ENCODE measurements at places on chromosomes 2 and 18.

GRCh38 chr2:113138428-113139322 lies 11.3 kb downstream of the IL1RN start:
- peak; percentile 75 for DNase-seq

GRCh38 chr2:206980413-206980812 lies 41.1 kb downstream of the CPO start:
- DNase-seq, result no peak

GRCh38 chr2:9693196-9693491 lies 62.3 kb upstream of the YWHAQ start:
- peak; percentile 27 for DNase-seq

- DNase-seq, result no peak
Measured at GRCh38 chr18:51135795-51136194, 61.7 kb downstream of the MEX3C start.

GRCh38 chr2:177282787-177283572 lies 18.5 kb upstream of the NFE2L2 start:
- DNase-seq, result no peak

DNA sequence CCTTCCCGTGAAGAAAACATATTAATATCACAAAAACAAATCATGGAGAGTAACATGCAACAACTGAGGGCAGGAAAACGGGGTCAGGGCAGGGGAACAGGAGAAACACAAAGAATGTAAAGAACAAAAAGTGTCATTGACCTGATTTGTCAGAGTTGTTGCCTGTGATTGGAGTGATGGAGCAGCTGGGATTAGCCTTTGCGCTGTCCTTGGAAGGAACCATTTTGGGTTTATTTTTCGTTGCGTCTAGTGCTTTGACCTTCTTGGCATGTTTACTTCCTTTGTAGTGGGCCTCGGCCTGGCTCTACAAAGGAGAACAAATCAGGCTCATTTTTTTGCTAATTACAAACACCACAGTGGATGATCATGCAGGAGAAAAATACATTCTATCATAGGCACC lies 218.5 kb upstream of the SESTD1 start:
- no peak for DNase-seq

DNA sequence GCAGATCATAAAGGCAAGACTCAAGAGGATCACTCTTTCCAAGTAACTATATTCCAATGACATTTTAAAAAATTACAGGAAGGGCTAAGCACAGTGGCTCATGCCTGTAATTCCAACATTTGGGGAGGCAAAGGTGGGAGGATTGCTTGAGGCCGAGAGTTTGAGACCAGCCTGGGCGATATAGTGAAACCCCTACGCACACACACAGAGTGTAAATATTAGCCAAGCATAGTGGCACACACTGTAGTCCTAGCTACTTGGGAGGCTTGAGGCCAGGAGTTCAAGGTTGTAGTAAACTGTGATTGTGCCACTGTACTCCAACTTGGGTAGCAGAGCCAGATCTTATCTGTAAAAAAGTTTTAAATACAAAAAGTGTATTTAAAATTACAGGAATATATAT lies 450.2 kb upstream of the NRP2 start:
- no peak for DNase-seq

DNA sequence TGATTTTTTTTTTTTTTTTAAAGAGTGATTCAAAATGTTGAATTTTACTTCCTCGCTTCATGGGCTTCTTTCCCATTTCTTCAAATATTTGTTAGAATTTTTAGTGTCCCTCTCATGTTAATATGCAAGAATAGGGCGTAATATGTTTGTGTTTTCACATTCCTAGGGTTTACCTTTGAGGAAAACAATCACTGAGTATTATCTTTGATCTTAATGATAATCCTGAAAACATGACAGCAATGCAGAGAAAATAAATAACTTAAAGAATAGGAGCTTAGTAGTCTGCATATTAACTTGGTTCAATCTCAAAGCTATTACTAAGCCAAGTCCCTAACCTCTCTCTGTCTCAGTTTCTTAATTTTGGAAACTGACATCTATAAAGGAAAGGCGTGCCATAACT lies 475.4 kb downstream of the NRXN1 start:
- no peak for DNase-seq

- peak; percentile 31 for DNase-seq
Measured at GRCh38 chr2:88350331-88351248, 101.9 kb downstream of the FOXI3 start.

DNA sequence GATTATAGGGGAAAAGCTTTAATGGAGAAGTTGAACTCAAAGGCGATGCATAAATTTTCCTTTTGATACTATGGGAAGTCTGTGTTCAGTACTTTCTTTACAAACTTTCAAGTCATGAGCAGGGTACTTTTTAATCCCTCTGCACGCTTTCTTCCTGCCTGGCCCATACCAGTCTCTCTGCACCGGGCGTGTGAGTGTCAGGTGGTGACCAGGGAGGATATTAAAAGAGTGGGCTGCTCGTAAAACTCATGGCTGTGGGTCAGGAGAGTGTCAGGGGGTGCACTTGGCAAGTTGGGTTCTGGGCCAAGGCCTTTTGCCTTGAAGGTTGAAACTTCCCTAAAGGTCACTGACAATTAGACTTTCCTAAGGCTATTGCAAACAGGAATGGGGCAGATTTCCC lies 367.8 kb downstream of the GPD2 start:
- no peak for DNase-seq

GRCh38 chr2:29731948-29732347 lies 189.4 kb downstream of the ALK start:
- DNase-seq, result no peak
